Activated CD8-positive, alpha-beta memory T cell treated with anti-CD3 and anti-CD28 coated beads for 48 hours (primary cell): ENCODE measurements at places on chromosomes 5 and 9.

DNA sequence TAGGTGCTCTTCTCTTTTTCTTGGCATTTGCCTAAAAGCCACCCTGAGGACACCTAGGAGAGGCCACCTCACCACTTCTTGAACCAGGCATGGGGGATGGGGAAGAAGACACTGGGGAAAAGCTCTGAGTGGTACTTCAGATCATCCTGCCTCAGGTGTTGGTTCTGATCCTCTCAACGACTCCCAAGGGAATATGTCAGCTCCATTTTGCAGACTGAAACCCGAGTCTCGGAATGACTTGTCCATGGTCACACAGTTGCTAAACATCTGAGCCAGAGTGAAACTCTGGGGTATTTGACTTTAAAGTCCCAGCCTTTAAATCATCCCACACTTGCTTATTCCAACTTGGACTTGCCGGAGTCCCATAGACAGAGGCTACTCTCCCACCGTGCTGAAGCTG lies 120.6 kb upstream of the GABRP start:
- no peak for DNase-seq

- no peak for DNase-seq
Measured at GRCh38 chr5:150505041-150505511, 2.9 kb upstream of the NDST1 start.

DNA sequence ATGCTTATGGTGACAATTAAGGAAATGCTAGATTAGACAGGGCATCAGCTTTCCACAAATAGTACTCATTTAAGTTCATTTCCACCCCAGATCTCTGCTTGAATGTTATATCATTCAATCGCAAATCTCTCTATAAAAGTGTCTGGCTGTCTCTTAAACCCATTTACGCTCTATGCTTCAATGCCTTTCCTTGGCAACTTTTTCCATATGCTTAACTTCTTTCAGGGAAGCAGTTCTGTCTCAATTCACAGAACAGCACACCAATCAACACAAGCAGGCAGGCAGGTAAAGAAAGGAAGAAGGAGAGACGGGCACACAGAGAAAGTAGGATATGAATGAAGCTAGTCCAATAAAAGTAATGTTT lies 243.1 kb downstream of the DENND1A start:
- DNase-seq: no peak

GRCh38 chr9:94801234-94801633 lies 74.7 kb downstream of the AOPEP start:
- no peak for DNase-seq

DNA sequence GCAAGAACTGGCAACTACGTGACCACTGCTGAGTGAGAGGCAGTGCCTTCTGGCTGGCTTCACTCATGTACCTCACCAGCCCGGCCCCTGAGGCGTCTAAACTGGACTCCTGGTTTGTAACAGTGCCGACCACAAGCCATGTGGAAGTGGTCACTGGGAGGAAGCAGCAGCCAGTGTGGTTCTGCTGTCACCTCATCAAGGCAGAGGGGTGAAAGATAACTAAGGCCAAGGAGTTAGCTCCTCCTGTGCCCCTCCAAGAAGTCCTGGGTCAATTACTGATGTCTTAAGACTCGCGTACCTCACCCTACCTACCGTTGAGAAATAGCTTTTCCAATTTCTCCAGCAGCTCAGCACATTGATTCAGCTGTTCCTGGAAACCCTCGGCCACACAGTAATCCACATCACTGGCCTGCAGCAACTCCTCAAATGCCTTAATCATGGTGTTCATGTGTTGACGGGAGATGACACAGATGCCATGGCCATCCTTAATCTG lies 142.9 kb downstream of the CDK5RAP2 start:
- no peak for DNase-seq

GRCh38 chr5:157549954-157550549 lies 25.5 kb downstream of the ADAM19 start:
- no peak for DNase-seq

GRCh38 chr9:105168870-105169319 lies 75.6 kb upstream of the SLC44A1 start:
- DNase-seq: no peak

- no peak for DNase-seq
Measured at GRCh38 chr9:116191576-116192415, 38.2 kb downstream of the PAPPA start.

- no peak for DNase-seq
Measured at GRCh38 chr5:112514111-112514510, 95.0 kb upstream of the EPB41L4A start.

DNA sequence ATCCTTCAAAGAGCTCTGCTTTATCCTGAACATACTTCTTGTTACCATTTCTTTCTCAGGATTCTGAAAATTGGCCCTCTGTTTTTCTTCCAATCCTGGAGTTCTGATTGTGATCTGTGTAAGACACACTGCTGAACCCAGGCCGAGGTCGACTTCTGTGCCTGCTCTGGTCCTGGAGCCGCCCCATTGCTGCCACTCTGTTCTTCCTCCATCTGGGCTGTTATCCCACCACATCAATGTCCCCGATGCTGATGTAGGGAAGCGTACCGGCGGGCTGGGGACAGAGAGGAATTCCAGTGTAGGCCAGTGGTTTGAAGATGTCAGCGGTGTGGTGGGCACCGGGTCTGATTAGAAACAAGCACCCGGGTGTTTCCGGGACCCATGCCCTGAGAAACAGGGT lies 102.5 kb downstream of the LIFR start:
- DNase-seq: no peak

GRCh38 chr5:27124590-27124989 lies 86.2 kb upstream of the CDH9 start:
- DNase-seq: no peak

GRCh38 chr9:79660615-79661014 lies 88.8 kb downstream of the TLE4 start:
- DNase-seq: no peak

GRCh38 chr9:71663216-71663615 lies 105.1 kb downstream of the CEMIP2 start:
- DNase-seq: no peak
